ACHN (cell line): ENCODE measurements at places on chromosomes 4 and X.

- DNase-seq, result no peak
Observed at GRCh38 chr4:4206204-4206603, 20.5 kb downstream of the OTOP1 start.

- no peak for DNase-seq
Observed at GRCh38 chr4:39609454-39609931, 29.2 kb downstream of the SMIM14 start.

GRCh38 chr4:142567199-142567598, 278.9 kb downstream of the INPP4B start:
- no peak for DNase-seq

- no peak for DNase-seq
Observed at GRCh38 chr4:174224550-174224949, 58.9 kb downstream of the FBXO8 start.

DNA sequence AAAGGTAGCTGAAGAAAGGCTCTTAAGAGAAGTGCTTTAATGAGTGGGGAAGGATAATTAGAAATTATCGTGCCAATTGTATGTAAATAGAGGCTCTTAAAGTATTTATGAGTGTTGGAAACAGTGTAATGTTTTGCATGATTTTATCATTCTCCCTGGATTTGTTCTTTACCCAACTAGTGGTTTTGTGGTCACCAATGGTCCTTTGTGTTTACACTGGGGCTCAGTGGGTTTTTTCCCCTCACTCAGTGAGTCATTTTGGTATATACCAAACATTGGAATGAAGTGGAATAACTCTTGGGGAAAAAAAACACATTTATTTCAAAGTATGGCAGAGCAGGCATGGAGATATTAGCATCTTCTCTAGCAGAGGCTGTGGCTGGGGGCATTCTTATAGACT, 20.8 kb upstream of the LGI2 start:
- no peak for DNase-seq

- no peak for DNase-seq
Observed at GRCh38 chrX:119226446-119226845, 9.6 kb upstream of the PGRMC1 start.

GRCh38 chr4:155724731-155725130, 34.1 kb upstream of the GUCY1B1 start:
- DNase-seq, result no peak

DNA sequence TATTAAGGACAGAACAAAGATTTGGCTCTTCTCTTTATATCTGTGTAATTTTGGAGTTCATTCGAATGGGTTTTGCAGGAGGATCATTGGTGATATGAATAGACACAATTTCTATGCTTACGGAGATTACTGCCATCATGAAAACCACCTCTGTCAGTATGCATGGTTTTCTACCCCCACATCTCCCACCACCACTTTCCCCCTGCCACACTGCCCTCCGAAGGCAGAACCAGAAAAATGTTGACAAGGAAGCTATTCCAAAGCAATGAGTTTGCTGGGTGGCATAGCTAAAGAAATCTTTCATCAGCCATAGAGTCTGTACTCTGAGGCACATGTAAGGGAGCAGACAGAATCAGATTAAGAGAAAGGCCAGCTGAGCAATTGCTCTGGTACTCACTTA, 567.3 kb upstream of the ACTRT1 start:
- DNase-seq, result no peak

GRCh38 chrX:107823456-107823855, 2.2 kb upstream of the MID2 start:
- DNase-seq, result no peak

DNA sequence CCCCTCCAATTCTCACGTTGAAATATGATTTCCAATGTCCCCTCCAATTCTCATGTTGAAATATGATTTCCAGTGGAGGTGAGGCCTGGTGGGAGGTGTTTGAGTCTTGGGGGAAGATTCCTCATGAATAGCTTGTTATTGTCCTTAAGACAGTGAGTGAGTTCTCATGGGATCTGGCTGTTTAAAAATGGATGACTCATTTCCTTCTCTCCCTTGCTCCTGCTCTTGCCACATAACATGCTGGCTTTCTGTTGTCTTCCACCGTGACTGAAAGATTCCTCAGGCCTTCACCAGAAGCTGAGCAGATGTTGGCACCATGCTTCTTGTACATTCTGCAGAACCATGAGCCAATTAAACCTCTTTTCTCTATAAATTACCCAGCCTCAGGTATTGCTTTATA, 346.8 kb upstream of the TECRL start:
- no peak for DNase-seq

DNA sequence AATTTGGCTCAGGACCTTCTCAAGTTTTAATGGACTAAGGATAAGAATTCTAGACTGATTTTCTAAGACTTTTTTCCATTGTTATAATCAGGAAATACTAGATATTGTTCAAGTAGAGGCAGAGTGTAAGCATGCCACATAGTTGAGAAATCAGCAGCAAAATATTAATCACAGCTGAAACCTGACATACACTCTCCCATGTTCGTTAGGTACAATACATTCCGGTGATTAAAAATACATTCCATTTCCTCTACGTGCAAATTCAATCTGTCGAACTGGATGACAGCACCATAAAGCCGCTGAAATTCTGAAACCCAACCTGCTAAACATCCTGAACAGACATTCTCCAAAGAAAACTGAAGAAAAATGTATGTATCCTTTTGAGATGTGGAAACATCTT, 587.6 kb upstream of the DIPK2B start:
- no peak for DNase-seq

DNA sequence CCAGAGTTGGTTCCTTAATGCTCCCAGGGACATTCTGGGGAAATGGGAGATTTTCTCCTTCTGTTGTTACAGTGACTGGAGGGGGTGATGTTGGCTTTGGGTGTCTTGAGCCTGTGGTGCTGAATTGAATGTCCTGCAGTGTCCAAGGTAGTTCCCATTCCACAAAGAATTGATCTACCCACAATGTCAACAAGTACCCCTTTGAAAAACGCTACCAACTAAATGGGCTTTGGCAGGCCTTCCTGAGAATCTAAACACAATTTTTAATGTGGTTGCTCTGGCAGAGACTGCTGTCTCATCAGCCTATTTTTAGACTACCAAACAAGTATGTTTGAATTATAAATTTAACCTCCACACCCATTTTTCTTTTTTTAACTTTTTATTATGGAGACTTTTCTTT, 69.4 kb downstream of the CCKAR start:
- DNase-seq, result no peak

GRCh38 chrX:11239230-11239629, 54.0 kb upstream of the AMELX start:
- DNase-seq, result no peak

- no peak for DNase-seq
Observed at GRCh38 chr4:48409203-48409602, 67.9 kb downstream of the SLAIN2 start.

GRCh38 chrX:16014171-16014570, 109.2 kb upstream of the GRPR start:
- no peak for DNase-seq

DNA sequence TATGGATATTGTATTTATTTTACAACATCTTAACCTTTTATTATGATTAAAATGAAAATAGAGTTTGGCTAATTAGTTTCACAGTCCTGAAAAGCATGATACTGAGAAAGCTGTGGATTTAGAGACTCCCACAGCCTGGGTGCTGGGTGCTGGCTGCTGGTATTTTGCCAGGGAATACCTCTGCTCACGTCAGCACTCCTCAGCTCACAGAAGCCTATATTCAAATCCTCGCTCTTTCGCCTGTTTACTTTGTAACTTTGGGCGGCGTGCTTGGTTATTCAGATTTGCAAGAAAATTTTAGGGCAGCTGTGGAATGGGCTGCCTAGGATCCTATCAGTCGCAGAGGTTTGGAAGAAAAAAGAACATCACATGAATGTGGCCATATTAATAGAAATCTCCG, 261.8 kb downstream of the DCTD start:
- no peak for DNase-seq

GRCh38 chr4:61666244-61666643, 466.1 kb downstream of the ADGRL3 start:
- DNase-seq, result no peak

GRCh38 chrX:103688946-103689345, 2.4 kb upstream of the MORF4L2 start:
- DNase-seq, result peak; percentile 30

DNA sequence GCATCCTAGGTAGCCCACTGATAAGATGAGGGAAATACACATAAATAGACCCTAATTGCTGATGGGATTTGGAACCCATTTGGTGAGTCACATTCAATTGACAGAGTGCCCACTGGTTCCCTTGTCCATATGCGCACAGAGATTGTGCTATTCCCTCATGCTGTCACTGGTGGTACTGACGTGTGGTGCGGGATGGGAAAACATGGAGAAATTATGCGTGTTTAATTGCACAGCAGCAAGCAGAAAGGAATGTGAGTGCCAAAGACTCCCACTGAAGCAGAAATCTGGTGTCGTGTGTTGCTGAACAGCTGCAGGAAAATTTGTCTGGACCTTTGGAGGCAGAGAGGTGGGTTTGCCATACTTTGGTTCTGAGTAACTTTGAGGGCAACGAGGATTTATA, 92.2 kb downstream of the NHSL2 start:
- DNase-seq, result no peak

- no peak for DNase-seq
Observed at GRCh38 chr4:94345266-94345665, 2.6 kb upstream of the HPGDS start.

DNA sequence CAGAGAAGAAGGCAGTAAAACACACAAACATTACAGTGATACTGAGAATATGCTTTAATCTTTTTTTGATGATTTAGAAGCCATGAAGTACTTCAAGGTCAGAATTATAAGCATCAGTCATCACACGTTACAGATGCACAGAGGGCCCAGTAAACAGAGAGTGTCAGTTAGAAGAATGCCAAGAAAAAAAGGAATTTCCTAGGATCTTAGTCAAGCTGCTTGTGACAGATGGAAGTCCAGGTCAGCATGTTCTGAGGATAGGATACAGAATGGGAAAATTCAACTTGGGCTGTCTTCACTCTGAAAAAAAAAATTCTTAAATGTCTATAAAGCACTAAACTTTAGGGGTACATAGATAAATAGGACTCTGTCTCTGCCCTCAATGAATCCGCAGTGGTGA, 38.9 kb downstream of the GATB start:
- no peak for DNase-seq

DNA sequence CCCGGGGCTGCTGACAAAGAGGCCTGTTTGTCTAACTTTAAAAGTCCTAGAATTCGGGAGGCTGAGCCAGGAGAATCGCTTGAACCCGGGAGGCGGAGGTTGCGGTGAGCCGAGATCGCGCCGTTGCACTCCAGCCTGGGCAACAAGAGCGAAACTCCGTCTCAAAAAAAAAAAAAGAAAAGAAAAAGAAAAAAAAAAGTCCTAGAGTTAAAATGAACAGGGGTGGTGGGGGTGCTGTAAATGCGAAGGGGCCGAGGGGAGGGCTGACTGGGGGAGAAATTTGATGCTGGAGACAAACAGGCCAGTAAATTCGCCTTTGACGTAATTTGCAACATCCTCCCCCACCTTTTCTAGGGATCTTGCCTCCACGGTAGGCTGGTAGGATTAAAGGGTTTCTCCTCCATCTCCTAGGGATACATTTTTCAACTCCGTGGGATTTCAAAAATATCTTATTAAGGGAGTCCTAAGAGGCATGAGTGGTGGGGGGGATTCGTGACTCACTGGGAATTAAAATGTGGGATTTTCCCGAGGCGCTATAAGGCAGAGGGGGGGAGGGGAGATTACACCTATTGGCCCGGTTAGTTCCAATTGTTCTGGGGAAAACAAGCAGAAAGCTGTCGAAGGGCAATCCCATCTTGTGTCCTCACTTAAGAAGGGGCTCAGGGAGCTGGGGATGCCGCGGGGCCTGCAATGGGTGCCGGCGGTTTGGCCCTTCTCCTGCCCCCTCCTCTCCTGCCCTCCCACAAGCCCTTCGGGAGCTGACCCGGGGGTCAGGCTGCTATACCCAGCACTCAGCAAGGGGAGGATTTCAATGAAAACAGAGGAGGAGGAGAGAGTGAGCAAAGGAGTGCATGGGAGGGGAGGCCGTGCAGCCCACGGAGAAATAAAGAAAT, 3.0 kb upstream of the BCOR start:
- DNase-seq, result no peak

- no peak for DNase-seq
Observed at GRCh38 chr4:94665500-94666404, 92.0 kb upstream of the BMPR1B start.

- no peak for DNase-seq
Observed at GRCh38 chr4:107098401-107098800, 62.3 kb upstream of the DKK2 start.

DNA sequence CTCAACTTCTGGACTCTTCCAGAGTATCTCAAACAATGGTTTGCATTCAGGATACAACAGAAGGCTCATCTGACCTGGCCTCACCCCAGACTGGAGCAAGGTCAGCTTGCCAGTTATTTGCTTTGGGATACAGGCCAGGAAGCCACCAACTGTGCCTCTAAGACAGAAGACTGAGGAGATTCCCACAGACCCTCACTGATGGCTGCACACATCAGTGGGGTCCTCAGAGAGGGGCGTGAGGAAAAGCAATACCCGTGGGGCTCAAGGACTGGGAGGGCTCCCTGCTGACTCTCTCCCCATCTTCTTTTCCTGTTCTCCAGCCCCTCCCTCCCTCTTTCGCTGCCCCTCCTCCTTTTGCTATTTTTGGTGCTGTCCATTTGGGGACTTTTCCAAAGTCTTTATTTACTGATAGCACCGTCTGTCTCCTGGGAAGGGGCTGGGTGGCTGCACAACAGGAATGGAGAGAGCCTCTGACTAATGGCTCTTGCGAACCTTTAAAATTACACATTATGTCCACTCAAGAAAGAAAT, 23.2 kb downstream of the RELL1 start:
- peak; percentile 91 for DNase-seq

GRCh38 chr4:4455210-4455865, 68.4 kb downstream of the NSG1 start:
- DNase-seq, result no peak

DNA sequence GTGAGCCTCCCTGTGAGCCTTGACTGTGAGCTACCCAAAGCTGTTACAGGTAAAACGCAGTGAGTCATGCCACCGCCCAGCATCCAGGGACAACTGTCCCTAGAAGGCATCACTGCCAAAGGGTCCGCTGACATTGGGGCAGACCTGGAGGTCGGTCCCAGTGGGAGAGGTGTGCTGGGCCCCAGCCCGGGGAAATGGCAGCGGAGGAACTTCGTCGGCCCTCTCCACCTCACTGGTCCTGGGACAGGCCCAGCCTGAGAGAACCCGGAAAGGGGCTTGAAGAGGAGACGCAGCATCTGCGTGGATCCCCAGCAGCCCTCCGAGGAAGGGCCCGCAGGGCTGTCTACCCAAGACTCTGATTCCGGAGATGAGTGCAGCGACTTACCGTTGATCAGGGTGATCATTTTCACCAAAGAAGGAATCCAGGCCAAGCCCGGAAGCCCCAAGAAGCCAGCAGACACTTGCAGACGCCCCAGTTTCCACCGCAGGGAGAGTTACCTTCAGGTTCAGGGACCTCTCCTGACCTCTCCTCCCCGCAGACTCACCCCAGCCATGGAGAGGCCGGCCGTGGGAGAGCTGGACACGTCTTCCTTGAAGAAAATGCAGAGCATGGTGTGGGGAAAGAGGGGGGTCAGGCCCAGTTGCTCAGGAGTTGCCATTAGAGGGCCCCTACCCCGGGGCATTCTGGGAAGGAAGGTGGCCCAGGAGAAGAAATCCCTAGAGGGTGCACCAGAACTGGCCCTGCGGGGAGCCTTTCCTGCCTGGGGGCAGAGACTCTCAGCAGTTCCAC, 51.2 kb downstream of the CXorf49B start:
- no peak for DNase-seq

GRCh38 chr4:17063888-17064287, 165.4 kb upstream of the LDB2 start:
- DNase-seq, result no peak
